ENCODE measurements at places on chromosomes 3 and 15.
A peak's percentile ranks its signal among the peaks of the same experiment; 100 is the strongest.

DNA sequence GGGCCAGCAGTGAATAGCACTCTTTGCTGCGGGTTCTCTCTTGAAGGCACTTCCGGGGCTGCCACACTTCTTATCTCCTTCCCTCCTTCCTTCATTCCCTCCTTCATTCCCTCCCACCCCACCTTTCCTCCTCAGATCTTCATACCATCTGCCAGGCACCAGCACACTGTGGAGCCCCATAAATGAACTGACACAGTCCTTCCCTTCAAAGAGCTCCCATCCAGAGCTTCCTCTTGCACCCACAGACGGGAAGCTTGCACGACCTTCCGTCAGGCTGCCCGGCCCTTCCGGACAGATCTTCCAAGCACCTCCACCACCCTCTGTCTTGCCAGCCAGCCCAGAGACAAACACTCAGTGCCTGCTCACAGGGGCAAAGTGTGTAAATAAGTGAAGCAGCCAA lies 65.4 kb upstream of the HERC1 start:
- no peak for DNase-seq

- DNase-seq, result no peak
Measured at GRCh38 chr3:39641274-39641673, 168.1 kb upstream of the MYRIP start.

DNA sequence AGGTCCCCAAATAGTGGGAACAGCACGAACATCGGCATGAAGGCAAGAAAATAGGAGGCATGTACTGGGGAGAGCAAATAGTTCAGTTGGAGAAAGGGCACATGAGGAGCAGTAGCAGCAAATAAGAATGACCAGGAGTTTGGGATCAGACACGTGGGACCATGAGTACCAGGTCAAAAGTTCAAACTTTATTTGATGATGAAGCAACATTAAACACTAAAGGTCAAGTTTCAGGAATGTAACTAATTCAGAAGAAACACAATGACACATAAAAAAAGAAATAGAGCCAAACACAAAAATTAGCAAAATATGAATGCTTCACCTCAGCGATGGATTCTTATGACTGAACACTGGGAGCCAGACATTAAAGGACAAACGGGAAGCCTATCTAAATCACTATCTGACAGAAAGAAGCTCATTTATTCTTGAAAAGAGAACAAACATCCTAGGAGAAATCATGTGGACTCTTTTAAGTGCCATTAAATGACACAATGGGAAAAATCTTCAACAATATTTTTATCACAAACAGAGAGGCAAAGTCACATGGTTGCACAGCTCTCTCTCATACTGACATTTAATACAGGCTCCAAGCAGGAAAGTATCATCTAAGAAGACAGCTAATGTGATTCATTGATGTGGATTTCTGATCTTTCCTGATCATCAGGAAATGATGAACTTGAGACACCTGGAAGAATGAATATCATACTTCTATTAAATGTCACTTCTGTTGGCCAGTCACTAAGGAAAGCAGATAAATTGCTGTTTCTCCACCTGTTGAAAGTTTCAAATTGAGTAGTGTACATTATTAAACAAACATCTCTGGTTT lies 216.9 kb upstream of the THBS1 start:
- DNase-seq, result no peak

DNA sequence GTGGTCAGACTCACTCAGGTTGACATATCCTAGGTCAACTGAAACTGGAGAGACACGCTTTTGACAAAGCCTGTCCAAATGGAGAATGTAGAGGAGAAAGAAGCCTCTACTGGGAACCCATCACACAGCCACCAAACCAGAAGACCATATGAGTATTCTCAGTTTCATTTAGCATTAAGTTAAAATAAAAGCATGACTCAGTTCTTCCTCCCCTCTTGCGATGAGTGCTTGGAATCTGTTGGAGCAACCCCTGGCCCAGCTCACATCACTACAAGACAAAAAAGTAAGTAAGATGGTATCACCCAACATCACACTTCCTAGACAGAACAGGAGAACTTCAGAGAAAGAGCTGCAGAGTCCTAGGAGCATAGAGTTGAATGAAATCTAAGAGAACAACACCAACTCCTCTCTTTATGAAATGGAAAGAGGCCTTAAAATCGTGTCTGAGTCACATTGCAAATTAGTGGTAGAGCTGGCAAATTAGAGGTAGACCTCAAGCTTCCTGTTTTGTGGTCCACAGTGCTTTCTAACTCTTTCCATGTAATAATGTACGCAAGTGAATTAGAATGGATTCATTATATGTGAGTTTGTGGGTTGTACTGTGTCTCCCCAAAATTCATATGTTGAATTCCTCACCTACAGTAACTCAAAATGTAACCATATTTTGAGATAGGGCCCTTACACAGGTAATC lies 51.2 kb downstream of the FGF12 start:
- DNase-seq, result no peak

GRCh38 chr15:52617026-52617425 lies 48.2 kb upstream of the ARPP19 start:
- no peak for DNase-seq

- no peak for DNase-seq
Measured at GRCh38 chr15:74302821-74303359, 64.6 kb downstream of the CYP11A1 start.

- no peak for DNase-seq
Measured at GRCh38 chr3:103127737-103128136, 692.9 kb downstream of the ZPLD1 start.

DNA sequence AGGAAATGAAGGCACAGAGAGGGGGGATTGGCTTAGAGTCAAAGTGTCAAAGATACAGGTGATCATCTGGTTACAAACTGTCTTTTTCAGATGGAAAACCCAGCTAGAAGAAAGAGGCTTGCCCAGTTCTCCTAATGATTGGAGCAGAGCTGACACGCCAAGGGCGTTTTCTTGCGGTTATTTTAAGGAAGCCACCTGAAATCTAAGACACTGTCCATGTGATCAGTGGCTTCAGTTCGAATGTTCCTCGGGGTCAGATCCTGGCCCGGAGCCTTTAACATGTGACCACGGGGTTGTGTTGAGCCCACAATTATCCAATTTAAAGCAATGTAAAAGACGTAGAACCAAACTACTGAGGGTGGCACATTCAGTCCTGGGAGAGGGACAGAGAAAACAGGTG lies 19.5 kb downstream of the FAM43A start:
- DNase-seq, result no peak

DNA sequence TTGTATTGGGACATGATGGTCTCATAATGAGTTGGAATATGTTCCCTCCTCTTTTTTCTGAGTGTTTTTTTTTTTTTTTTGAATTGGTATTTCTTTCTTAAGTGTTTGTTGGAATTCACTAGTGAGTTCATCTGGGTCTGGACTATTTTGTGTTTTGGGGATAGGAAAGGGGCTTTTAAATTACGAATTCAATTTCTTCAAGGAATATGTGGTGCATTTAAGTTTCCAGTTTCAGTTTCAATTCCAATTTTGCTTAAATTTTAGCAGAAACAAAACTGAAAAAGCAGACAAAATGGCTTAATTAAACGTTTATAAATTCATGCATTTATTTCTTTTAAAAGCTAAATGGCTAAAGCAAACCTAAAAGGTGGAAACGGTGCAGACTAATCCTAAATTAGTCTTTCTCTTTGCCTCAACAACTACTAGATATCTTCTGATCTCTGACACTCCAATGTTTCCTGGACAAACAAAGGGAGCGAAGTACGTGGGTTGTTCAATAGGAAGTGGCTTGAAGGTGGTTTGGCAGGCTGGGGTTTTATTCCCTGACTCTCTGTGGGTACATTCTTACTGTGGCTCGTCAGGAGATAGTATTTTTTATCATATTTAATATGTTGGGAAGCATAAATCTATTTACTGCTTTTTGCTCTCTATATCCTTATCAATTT lies 50.0 kb upstream of the CORO2B start:
- DNase-seq, result no peak

- no peak for DNase-seq
Measured at GRCh38 chr15:77574521-77575202, 58.0 kb downstream of the LINGO1 start.

DNA sequence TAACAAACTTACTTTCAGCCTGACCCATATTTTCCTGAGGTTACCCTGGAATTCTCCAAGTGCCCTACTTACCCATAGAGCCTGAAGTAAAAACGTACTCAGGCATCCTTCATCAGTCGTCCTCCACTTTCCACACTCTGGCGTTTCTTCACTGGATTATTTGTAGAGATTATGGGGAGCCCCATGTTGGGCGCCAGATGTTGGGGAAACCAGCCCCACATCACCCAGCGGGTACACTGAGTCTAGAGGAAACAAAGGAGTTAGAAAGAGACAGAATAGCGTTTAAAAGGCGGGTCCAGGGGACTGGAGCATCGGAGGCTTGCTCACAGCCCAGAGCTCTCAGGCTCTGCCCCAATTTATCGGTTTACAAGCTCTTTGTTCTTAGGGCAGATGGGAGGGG lies 9.7 kb upstream of the SLC28A2 start:
- no peak for DNase-seq

- no peak for DNase-seq
Measured at GRCh38 chr3:173957646-173958045, 560.1 kb downstream of the NLGN1 start.

DNA sequence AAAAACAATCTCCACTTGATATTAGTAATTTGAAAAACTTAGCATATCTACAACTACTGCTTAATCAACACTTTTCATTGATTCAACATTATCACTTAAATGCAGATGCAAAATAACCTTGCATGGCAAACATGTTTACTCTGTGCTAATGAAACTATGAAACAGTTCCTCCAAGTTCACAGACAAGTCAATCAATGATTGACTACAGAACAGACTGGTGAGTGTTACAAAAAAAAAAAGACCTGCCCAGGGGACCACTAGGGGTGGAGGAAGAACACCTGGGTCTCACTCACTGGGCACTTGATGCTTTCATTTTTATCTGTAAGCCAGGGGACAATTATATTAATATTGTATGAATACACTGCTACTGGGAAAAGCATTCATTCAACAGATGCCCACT lies 4.3 kb upstream of the NR2C2 start:
- DNase-seq, result no peak

- DNase-seq, result no peak
Measured at GRCh38 chr15:44780608-44781007, 44.3 kb downstream of the TRIM69 start.

DNA sequence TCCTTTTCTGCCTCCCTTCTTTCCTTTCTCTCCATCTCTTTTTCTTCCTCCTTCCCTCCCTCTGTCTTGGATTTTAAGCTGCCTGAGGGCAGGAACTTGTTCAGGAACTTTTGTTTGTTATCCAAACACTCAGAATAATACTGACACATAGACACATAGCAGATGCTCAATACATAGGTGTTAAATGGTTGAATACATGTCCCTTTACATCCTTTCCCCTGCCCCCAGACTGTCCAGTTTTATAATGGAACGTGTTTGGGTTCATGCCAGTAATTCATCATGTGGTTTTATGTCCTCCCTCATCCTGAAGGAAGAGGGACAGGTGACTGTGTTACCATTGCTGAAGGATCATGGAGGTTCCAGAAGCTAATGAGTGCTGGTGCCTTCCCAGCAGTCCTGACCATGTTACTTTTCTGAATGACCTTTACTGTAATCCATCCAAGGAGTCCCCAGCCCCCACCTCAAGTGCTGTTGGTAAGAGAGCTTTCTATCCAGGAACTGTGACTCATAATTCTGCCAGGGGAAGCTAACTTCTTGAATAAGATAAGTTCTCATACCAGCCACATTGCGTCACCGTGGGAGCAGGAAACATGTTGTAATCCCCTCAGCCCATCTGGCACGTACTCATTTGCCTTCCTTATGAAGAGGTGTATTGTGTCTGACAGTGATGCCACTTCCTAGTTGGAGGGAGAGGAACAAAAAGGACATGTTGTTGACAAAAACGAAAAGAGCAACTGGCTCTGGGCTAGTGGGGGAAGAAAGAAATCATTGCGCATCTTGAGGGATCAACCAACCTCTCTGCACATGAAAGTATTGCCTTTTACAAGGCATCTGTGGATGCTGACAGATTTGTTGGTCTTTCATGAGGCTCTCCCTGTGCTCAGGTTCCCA lies 52.4 kb downstream of the IL1RAP start:
- DNase-seq, result peak; percentile 86

DNA sequence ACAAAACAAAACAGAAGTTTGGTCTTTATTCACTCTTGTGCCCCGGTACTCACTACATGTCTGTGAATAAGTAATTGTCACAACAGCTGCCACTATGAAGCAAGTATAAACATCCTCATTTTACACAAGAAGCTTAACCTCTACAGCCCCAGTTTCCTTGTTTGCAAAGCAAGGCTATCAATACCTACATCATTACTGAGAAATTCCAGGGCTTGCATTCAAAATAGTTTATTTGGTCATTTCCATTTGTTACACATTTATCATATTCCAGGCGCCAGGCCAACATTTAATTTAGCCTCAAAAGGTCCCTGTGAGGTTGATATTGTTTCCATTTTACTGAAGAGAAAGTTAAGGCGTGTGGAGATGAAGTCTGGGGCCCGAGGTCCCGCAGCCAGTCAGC lies 161.4 kb upstream of the LRTM1 start:
- no peak for DNase-seq

DNA sequence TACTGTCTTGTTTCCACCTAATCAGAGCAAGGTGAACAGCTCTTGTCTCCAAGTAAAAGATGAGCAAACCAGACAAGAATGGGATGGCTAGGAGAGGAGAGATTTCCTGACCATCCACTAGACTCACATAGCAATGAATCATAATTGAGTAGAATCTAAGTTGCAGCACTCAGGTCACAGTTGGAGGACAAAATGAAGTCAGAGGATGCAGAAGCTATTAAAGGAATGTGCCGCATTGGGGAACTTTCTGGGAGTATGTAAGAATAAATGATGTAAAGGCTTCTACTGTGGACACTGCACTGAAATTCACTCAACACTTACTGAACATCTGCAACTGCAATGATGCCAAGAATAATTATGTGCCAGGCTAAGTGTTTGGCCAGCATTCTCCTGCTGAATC lies 217.4 kb upstream of the WNT5A start:
- no peak for DNase-seq

DNA sequence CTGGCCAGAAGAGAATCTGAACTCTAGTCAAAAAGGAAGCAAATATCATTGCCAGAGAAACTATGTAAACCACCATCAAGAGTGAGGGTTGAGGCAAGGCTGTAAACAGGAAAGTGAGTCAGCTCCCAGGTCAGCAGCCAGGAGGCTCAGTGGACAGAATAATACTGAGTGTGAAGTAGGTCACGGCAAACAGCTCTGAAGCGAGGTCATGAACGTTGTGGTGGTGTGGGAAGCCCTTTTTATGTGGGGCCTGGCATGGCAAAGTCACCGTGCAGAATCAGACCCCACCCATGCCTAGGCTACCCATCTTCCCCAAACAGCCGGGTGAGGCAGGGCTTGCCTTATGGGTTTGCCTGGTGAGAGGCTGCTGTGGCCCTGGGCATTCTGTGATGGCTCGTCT lies 43.9 kb downstream of the THBS1 start:
- DNase-seq, result no peak

- no peak for DNase-seq
Measured at GRCh38 chr3:184058029-184058428, 5.2 kb downstream of the HTR3C start.

GRCh38 chr3:170021083-170021482 lies 16.7 kb upstream of the GPR160 start:
- DNase-seq, result no peak

DNA sequence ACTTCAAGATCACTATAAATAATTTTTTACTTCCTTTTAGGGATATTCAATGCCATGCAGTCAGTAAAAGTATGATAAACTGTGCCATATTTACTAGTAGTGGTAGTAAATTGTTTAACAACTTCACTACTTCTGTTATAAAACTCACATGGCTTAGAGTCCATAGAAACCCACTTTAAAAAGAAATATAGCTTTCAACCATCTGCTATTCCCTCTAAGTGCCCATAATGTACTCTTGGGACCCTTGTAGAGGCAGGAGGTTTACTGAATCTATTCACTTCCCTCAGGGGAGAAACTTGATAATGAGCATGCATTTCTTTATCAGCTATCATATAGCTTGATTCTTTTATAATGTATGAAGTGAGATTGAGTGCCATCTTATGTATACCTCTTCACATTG lies 1448.4 kb upstream of the ALCAM start:
- no peak for DNase-seq

Data from upper lobe of right lung (tissue), 1 donor.